Naive B cell (primary cell): ENCODE measurements at places on chromosomes 3 and 15. TPM values are rescaled to one million over a fixed set of nuclear protein-coding genes. Genes with fewer than 3 reads are reported as not detected.

DNA sequence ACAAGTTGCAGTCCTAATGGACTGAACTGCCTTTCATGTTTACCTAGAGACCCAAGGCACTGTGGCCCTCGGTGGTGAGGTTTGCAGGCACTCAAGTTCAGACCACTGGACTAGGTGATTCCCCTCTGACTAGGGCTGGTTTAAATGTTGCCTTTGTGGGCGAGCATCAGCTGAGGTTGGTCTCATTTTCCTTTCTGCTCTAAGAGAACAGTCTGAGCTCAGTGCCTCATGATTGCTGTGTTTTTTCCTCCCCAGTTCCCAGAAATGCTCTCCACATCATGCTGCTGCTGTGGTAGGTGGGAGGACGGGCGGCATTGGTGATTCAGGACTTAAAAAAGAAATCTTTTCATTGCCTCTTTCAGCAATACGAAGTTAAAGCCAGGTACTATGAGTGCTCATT is 237.2 kb downstream of the MBNL1 start:
- DNase-seq: no peak

DNA sequence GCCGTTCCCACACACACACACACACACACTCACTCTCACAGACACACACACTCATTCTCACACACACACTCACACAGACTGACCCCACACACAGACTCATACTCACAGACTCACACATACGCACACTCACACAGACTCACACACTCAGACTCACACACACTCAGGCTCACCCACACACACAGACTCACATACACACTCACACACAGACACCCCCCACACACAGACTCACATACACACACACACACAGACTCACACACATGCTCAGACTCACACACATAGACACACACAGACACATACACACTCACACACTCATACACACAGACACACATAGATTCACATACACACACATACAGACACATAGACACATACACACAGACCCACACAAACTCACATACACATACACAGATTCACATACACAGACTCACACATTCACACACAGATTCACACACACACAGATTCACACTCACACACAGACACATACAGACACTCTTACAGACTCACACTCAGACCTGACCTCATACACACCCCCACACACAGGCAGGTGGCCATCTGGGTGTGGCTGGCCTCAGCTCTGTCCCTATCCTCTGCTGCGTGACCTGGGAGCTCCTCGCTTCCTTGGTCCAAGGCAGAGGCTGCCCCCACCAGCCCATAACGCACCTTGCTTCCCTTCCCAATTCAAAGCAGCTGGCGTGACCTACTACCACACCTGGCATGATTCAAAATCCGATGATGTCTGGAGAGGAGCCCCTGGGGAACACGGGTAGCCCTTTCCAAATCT is 1.9 kb downstream of the C3orf22 start:
- DNase-seq: no peak

ARL14 gene
- polyA plus RNA-seq: not detected

FRMD4B gene
- polyA plus RNA-seq: not detected

DNA sequence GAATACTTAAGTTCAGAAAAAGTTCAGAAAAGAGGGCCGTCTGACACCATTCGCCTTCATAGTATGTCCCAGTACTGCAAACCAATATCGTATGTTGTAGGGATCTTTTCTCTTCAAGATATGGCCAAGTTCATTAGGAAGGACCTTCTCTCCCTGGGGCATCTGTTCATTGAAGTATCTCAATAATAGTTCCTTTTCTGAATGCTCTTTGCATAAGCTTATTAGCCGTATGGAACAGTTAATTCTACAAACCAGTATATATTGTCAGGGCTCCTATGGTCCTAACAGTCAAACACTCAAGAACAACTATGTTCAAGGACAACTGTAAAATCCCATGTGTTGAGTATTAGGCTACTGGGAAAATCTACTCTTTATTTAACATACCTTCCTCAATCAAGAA is 203.1 kb downstream of the KLHL25 start:
- no peak for DNase-seq

GABRR3 gene
- polyA plus RNA-seq: not detected

DNA sequence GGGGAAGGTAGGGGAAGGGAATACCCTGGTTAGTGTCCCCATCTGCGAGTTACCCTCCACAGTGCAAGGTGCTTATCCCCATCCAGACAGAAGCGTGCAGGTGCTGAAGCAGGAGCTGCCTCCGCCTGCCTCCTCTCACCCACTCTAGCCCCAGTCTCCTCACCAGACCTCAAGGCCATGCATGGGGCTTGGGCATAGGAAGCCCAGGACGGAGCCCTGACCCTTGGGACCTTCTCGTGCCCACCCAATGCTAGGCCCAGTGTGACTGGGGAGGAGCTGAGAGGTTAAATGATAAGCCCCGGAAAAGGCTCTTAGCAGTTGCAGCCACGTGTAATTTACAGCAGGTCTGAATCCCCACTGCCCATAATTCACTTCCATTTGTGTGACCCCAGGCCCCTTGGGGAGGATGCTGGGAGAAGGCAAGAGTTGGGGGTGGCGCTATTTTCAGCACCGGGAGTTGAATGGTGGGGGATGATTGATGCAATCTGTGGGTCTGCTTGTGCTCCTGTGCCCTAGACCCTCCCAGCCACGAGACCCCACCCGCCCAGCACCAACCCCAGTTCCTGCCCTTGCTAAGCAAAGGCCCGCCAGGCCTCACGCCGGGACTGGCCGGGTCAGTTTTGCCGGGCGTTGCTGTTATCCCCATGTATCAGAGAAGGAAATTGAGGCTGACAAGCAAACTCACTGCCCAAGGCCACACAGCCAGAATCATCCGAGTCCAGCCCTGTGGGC is 14.5 kb upstream of the PLXND1 start:
- DNase-seq: no peak

GRCh38 chr3:50354186-50354764 is 3.6 kb downstream of the CYB561D2 start:
- DNase-seq: no peak
